ENCODE measurements at places on chromosomes 3 and 15.

- peak; percentile 74 for DNase-seq
Observed at GRCh38 chr3:149603126-149604074, 54.4 kb downstream of the WWTR1 start.

DNA sequence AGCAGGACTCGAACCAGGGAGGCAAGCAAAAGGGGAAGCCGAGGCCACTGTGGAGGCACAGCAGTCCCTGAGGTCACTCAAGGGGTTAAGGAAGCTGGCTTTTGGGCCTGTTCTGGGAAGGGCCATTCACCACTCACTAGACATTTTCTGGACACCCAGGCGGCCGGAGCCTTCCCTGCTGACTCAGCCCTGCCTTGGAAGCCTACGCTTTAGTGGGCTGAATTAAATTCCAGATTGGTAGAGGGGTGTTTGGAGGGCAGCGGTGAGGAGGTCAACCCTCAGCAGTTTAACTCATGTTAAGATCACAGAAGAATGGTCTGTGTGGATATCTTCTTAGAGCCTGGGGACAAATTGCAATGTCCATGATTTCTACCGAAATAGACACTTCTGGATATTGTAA is 152.8 kb downstream of the GABRG3 start:
- no peak for DNase-seq

DNA sequence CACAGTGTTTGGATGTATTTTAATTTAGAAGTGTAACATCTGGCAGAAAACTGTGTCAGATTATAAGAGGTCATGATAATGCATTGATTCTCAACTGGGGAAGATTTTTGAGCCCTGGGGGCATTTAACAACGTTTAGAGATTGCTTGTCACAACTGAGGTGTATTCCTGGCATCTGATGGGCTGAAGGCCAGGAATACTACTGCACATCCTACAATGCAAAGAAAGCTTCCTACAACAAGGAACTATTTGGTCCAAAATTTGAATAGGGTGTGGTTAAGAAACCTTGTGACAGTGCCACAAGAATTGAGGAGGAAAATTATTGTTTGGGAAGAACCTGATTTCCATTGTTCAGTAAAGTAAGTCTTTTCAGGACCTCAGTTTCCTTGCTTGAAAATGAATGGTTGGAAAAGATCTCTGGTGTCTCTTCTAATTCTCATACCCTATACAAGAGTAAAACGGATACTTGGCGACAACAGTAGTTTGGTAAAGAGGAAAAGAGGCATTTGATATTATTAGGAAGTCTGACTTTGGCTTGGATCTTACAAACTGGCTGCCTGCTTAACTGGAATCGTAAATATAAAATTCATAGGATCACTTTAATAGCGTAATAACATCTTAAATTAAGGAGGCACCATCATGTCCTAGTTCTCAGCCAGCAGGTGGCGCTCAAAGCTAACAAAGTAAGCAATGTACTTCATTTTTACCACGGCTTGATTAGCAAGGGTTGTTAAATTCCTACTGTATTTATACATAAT is 4.3 kb downstream of the DAZL start:
- DNase-seq, result peak; percentile 60

DNA sequence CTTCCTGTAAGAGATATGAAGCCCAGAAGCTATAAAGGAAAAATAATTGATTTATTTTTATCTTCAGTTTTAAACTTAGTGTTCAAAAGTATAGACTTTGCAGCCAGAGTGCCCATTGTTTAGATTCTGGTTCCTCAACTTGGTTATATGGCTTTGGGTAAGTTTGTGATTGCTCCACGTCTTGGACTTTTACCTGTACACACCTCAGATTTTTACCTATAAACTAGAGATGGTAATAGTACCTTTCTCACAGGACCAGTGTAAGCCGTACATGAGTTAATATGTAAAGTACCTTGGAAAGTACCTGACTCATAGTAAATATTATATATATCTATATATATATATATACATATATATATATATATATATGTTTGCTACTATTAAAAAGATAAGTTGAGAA is 283.8 kb downstream of the RAP2B start:
- DNase-seq, result no peak

GRCh38 chr3:140756240-140757016 is 78.6 kb downstream of the TRIM42 start:
- DNase-seq, result no peak

- no peak for DNase-seq
Observed at GRCh38 chr3:190088890-190089289, 31.8 kb downstream of the P3H2 start.

DNA sequence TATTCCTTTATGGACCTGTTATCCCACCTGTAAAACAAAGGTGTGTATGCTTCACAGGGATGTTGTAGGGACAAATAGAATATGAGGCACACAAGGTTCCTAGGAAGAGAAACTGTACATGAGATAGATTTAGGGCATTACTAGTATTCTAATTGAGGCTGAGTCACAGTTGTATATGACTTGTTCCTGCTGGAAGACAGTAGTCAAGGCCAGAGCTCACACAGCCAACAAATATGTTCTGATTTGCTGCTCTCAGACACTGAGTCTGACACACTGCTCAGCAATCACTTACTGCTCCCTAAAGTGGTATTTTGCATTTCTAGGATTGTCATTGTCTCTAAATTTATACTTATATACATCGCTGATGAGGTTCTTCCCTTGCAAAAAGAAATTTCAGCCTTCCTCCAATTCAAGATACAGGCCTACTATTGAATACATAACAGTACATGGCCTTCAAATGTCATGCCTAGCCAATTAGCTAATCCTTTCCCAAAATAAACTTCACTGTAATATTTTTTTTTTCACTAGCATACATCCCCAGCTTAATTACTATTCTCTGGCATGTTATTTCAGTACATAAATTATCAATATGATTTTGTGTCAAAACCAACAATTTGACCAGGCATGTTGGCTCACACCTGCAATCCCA is 69.8 kb downstream of the TIGIT start:
- peak; percentile 75 for DNase-seq

GRCh38 chr15:37130356-37130755 is 30.0 kb upstream of the MEIS2 start:
- DNase-seq, result no peak

DNA sequence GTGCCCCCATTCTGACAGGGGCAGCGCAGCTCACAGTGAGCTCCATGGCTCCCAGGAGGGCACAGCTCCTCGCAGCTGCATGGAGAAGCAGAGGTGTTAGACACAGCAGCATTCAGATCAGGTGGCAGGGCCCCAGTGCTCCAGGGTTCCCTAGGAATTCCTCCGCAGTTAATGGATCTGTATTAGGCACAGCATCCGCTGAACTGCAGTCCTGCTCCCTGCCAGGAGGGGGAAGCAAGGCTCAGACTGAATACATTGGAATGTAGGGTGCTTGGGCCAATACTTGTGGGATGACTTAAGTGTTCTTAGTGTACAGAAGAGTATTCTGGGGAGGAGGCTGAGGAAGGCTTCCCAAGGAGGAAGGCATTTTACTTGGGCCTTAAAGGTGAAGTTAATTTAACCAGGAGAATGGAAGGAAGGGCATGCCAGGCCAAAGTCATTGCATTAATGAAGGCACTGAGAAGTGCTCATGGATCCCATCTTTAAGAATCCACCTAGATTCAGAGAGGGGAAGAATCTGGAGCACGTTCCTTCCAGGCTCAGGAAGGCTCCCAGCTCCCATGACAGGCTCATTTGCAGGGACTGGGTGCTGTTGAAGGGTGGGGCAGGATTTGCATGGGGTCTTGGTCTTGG is 111.6 kb downstream of the RAB11A start:
- DNase-seq, result peak; percentile 89

DNA sequence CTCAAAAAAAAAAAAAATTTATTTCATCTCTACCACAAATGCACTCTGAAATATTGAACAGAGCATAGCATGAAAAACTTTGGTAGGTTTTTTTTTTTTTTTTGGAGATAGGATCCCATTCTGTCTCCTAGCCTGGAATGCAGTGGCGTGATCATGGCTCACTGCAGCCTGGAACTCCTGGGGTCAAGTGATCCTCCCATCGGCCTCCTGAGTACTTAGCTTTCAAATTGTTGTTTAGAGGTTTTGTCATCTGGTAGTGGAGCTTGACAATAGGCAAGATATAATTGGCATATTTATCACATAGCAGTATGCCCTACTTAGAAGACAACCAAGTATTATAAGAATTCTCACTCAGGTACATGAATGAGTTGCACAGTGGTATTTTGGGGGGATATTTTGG is 234.2 kb upstream of the ST8SIA2 start:
- DNase-seq, result no peak

GRCh38 chr3:177893331-177893730 is 642.9 kb upstream of the KCNMB2 start:
- peak; percentile 28 for DNase-seq

- DNase-seq, result no peak
Observed at GRCh38 chr15:74758736-74759135, 10.1 kb downstream of the CYP1A2 start.

DNA sequence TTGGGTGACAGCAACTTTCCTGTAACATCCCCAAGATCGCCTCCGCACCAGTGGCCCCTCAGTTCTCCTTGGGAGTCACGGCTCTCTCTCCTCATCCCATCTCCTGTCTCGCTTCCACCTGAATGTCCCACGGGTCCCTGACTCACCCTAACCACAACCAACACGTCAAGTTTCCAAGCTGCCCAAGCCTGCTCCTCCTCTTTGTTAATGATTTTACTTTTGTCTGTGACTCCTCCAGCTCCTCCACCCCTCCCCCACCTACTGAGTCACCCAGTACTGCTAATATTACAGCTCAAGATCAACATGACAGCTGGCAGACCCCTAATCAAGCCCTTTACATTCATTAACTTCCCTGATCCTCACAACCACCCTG is 39.3 kb downstream of the BDH1 start:
- DNase-seq, result peak; percentile 76

DNA sequence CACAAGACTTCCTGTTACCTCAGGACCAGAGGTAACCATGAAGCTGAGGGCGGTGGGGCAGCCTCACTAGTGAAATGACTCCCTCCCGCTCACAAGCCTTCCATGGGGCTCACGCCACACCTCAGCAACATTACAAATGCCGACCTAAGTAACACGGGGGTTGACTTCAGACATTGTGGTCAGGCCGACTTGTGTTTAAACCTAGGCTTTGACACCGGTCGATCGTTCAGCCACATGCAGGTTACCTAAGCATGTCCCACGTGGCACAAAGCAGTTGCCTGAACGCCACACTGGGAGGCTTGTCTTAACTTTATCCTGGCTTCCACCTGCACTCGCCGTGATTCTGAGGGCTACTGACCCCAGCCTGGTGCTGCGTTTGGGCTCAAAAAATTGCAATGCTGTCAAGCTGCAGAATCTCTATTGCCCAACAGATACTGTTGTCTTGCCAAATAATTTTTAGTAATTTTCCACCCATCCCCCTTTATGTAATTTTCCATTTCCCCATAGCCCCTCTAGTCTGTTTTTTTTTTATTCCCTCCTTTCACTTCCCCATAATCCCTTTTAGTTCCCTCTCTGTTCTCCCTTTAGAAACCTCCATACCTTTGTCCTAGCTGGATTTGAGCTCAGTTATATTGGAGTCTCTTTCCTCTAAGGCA is 158.6 kb upstream of the RGMA start:
- no peak for DNase-seq

- DNase-seq, result no peak
Observed at GRCh38 chr3:129399895-129400357, 28.5 kb downstream of the EFCAB12 start.

Data from AG20443 (cell line).